ENCODE measurements at places on chromosomes 7 and 10. TPM values are rescaled to one million over a fixed set of nuclear protein-coding genes. Genes with fewer than 3 reads are reported as not detected.

- DNase-seq: no peak
Measured at GRCh38 chr10:43857206-43857930, 208.7 kb upstream of the ZNF32 start.

DNA sequence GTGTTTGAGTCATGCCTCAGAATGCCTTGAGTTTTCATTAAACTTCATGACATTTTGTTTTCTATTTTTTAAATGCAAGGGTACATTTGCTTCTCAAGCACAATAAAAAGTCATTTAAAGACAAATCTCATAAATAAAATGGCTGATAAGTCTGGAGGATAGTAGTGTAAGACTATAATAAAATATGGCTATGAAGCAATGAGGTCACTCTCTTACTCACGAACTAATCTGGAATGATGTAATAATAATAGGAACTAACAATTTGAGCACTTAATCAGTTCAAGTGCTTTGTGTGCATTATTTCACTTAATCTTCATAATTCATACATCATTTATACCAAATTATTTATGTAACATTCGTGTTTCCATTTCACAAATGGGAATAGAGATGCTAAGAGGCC is 149.3 kb upstream of the CTTNBP2 start:
- no peak for DNase-seq

GRCh38 chr7:26376175-26376917 is 84.7 kb downstream of the SNX10 start:
- DNase-seq: peak; percentile 44

Gene IQUB
- 3.4 TPM for total RNA-seq

- no peak for DNase-seq
Measured at GRCh38 chr7:151078233-151079040, 2.2 kb downstream of the FASTK start.

Gene GPR158
- 6.1 TPM for total RNA-seq

Gene BPGM
- 30.3 TPM for total RNA-seq

GRCh38 chr10:50334273-50334672 is 83.0 kb upstream of the ASAH2 start:
- no peak for DNase-seq

DNA sequence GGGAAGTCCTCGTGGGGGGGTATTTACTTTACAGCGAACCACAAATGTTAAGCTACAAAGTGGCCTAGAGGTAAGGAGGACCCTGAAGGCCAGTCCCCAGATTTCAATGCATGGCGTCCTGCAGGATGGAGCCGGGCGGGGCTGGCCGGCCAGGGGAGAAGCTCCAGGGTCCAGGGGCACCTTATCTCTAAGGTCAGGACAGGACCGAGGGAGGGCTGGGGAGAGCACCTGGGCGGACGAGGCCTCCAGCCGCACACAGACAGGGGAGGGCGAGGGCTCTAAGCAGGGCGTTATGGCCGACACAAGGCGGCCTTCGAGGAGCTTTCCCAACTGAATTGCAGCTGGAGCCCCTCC is 96.4 kb upstream of the DIP2C start:
- DNase-seq: no peak

GRCh38 chr10:126734015-126734414 is 63.5 kb upstream of the C10orf90 start:
- no peak for DNase-seq

DNA sequence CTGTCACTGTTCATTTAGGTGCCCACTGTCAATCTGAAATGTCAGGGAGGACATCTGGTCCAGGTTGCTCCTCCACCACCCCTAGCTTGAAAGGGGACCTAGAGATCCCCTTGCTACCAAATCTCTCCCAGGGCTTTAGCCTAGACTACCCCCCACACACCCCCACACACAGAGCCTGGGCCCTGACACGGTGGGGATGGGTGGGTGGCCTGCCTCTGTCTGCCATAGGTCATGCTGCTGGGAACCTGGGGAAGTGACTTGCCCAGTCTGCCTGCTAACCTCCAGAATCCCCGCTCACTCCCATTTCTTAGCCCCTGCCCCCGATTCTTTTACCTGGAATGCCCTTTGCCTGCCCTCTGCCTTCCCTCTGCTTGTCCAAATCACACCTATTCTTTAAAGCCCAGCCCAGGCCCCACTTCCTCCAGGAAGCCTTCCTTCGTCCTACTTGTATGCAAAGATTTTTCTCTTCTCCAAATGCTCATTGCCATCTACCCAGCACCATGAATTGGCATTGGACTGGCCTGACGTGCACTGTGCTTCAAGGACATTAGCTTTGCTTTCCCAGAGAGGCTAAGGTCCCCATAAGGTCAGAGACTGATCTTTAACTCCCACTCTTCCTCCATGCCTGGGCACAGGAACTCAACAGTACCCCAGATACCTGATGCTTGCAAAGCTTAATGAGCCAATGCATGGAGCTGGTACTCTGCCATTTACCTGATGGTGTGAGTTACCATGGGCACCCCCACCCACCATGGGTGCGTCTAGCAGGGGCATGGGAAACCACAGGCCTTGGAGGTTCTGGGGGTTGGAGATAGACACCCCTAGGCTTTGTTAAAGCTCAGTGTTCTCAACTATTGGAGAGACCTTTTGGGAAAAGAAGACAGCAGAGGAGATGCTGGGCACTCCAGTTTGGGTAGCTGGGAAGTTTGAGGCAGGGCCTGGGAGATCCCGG is 2.0 kb upstream of the SMARCD3 start:
- DNase-seq: no peak

Gene MOGAT3
- total RNA-seq: not detected

- no peak for DNase-seq
Measured at GRCh38 chr10:113524120-113524519, 28.7 kb upstream of the HABP2 start.

DNA sequence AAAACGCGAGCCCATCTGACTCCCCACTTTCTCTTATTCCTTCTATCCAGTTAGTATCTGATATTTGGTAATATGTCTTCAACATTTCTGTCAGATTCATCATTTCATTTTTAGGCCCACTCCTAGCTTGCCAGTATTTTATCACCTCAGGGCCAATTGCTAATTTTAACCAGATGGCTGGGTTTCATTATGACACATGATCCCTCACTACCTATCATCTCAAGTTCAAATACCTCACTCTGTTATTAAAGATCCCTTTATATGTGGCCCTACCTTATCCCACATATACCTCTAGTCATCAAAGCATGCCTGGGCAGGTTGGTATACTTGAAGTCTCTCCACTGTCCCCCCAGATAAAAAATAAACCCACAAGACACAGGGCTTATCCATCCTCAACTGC is 104.9 kb downstream of the RNLS start:
- DNase-seq: no peak

GRCh38 chr7:153381275-153382040 is 621.9 kb downstream of the ACTR3B start:
- peak; percentile 6 for DNase-seq

- peak; percentile 37 for DNase-seq
Measured at GRCh38 chr10:78264361-78264760, 230.7 kb downstream of the RPS24 start.

Gene SPDYE8
- total RNA-seq: not detected

GRCh38 chr7:13312307-13312706 is 624.9 kb downstream of the ARL4A start:
- no peak for DNase-seq
